Kidney (tissue), 22 donors: ENCODE measurements at places on chromosomes 7 and 10. TPM values are rescaled to one million over a fixed set of nuclear protein-coding genes. Genes with fewer than 3 reads are reported as not detected.

Gene PKD2L1
- 0.17 TPM for polyA plus RNA-seq

Gene FAM25A
- polyA plus RNA-seq: not detected

Gene LRRC17
- 2.1 TPM for polyA plus RNA-seq

Gene IKZF1
- polyA plus RNA-seq: 0.52 TPM

Gene NPSR1
- polyA plus RNA-seq: not detected

Gene NEUROD6
- not detected for polyA plus RNA-seq

Gene AMPH
- polyA plus RNA-seq: 1.4 TPM

Gene CDHR1
- polyA plus RNA-seq: 0.47 TPM

DNA sequence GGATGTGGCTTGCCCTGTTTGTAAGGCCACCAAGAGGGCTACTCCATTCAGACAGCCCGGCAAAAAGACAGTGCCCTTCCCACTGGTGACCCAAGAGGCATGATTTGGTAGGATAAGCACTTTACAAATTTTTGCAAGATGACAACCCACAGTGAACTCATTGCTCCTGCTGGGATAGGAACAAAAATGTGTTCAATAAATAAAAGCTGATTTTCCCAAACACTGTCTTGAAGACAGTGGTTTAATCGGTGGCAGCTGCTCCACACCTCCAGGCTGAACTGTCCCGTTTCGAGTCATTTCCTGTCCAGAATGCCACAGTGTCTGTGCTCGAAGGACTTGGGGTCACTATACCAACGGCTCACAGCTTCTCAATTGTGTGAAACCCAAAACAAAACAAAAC, 45.1 kb upstream of the NPTX2 start:
- DNase-seq: no peak

DNA sequence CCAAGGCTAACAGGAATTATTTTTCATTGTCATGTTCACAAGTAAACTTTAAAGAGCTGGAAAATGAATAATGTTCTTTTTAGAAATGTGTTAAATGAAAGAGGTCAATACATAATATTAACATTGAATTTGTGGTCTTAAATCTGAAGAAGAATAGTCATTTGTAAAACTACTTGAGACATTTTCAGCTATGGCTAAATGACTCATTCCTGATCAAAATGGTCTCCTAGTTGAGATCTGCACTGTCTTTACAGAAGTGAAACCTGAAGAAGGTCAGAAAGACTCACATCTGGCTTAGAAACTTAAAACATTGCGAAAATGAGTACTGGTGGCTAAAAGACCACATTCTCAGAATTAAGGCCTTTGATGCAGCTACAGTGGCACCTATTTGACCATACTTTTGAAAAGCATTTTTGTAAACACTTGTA, 5.9 kb downstream of the PIK3CG start:
- DNase-seq: no peak

DNA sequence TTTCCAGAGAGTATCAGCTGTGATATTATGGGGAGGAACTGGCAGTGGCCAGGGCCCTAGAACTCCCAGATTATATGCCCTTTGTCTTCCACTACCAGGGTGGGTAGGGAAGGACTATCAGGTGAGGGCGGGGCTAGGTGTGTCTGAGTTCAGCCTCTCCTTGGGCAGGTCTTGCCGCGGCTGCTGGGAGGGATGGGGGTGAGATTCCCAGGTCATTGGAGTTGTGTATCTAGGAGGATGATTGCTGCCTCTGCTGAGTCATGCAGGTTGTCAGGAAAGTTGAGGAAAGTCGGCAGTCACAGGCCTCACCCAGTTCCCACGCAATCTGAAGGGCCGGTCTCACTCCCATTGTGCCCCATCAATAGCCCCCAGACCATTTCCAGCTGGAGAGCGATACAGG, 185.2 kb downstream of the DKK1 start:
- DNase-seq: no peak

- no peak for DNase-seq
Measured at GRCh38 chr7:1546274-1546908, 9.6 kb downstream of the TMEM184A start.

DNA sequence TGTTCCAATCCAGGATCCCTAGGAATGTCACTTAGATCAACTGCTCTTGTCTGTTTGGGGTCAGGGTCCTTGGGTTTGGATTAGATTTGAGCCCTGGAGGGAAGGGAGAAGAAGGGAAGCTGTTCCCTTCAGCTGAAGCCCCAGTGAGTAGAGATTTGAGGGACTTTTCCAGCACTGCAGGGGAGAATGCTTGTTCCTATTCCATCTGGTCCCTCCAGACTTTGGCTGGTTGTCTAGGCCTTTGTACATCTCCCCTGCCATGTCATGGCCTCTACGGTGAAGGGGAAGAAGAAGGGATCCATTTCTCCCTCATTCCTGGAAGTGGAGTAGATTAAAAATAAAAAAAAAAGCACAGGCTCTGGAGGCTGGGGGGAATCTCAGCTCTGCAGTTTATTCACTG, 11.1 kb downstream of the C10orf62 start:
- DNase-seq: no peak

DNA sequence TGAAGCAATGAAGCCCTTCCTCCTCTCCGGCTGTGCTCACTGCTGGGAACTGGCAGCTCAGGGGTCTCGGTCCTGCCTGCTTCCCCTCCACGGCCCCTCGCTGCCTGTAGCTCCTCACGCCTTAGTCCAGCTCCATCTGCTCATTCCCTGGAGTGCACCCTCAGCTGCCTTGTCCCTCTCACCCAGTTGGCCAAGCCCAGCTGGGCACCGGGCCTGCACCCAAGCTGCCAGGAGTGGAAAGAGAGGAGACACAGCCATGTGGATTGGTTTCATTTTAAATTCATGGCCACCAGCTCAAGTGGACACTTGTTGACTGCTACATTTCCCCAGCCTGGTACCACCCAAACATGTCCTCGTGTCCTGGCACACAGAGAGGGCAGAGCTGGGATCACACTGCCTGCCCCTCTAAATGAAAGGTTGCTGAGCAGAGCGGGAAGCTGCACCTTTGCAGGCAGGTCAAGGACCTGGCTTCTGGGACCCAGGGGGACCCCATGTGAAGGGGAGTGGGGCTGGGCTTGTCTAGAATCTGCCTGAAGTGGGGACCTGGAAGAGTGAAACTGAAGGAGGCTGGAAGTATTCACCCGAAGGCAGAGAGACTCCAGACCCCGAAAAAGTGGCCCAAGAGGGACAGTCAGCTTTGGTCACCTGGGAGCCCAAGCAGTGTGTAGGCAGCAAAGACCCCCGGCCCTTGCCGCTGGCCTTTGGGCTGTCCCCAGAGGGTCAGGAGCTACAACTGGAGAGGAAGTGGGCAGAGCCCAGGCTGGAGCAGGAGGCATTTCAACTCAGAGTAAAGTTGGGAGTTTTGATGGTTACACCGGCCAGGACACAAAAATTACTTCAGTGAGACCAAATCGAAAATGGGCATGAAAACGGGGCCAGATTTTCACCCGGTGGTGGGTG, 15.0 kb upstream of the BNIP3 start:
- peak; percentile 59 for DNase-seq

GRCh38 chr10:80535671-80536360, 1.9 kb upstream of the SH2D4B start:
- DNase-seq: peak; percentile 36

DNA sequence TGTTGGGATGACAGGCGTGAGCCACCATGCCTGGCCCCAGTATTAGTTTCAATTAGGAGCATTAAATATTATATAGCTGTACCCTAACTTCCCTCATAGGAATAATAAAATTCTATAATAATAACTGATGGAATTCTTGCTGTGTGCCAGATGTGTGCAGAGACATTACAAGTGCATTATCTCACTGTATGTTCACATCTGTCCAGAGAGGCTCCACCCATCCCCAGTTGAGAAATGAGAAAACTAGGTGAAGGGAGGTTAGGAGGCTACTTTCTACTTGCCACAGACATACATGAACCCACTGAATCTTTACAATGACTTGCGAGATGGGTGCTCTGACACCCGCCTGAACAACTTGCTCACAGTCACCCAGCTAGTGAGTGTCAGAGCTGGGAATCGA, 3.2 kb downstream of the GALNT17 start:
- DNase-seq: no peak

DNA sequence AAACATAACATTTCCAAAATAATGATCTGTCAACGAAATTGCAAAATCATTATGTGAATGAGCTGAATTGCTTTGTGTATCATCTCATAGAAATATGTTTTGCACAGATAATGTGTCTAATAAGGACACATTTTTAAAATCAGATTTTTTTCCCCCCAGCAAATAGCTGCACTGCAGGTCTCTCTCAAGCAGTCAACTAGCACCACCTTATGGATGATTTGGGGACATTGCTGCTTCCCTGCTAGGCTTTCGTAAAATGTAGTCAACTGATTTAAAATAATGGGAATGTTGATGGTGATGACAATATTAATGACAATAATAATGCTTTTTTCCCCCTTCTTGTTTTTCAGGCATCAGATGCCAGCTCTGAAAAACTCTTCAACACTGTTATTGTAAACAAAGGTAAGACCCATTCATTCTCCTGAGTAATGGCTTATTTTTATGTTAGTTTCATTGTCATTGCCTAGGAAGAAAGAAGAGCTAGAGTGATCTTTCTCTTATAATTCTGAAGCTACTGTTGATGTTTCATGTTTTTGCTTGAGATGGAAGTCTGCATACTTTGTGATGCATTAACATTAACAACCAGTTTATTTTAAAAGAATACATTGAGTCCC, 433.6 kb upstream of the GALNT17 start:
- peak; percentile 45 for DNase-seq

- DNase-seq: no peak
Measured at GRCh38 chr7:138431517-138431916, 28.5 kb upstream of the TRIM24 start.

GRCh38 chr7:140605337-140605736, 35.3 kb downstream of the DENND2A start:
- DNase-seq: no peak

- peak; percentile 67 for DNase-seq
Measured at GRCh38 chr7:27640884-27641574, 21.7 kb downstream of the HIBADH start.

GRCh38 chr7:30323006-30323355, 38.6 kb downstream of the ZNRF2 start:
- DNase-seq: no peak

- no peak for DNase-seq
Measured at GRCh38 chr7:117825132-117825531, 48.1 kb downstream of the CTTNBP2 start.

DNA sequence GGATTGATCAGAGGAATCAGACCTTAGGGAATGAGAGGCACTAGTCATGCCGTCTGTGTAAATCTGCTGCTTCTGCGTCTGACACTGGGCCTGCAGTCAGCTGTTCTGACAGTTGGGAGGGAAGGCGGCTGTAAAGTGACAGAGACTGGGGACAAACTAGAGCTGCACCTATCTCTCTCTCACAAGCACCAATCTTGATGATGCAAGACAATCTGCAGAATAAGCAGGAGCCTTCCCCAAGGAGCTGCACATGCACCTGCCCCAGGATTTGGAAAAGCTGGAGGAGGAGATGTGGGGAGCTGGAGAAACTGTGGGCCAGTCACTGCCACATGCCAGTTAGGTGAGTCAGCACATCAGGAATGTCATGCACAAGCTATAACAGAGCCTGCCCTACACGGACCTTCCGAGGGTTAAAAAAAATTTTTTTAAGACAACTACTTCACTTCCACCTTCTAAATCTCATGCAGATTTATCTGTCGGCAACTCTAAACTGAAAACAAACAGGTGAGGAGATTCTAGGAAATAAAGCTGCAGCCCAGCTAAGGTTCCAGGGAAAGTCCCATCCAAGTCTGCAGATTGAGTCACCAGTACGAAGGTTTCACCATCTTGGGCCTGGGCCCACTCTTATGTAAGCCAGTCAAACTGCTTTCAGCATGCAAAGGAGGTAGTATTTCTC, 39.2 kb downstream of the ENO4 start:
- DNase-seq: peak; percentile 19

GRCh38 chr7:70699271-70699670, 432.7 kb upstream of the GALNT17 start:
- DNase-seq: no peak

GRCh38 chr10:86282664-86283465, 83.7 kb downstream of the GRID1 start:
- no peak for DNase-seq

DNA sequence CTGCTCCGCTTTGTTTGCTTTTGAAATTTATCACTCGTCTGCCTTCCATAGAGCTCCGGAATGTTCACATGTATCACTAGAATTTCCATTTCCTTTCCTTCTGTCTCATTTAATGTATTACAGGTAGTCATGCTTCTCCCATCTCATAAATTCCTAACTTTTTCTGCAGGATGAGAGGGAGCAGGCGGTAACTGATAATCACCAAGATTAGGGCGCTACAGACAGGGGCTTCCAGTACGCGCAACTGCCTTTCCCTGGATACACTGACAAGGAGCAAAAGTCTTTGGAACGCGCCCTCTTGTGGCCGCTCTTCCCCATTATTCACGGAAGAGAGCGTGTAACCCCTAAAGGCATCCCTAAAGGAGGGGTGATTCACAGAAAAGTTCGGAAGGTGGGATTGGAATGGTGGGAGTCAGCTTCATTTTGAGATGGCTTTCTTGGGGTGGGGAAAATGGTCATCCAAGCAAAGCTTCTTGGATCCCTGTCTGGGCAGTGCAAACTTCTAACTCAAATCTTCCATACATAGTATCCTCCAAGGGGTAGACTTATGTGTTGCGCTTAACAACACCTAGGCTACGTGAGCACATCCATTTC, 6.5 kb downstream of the INHBA start:
- DNase-seq: peak; percentile 74
